ENCODE measurements at places on chromosomes 5 and 9.
A peak's percentile ranks its signal among the peaks of the same experiment; 100 is the strongest.

GRCh38 chr9:131100445-131100844, 4.1 kb downstream of the AIF1L start:
- DNase-seq: peak; percentile 71

- no peak for DNase-seq
These were observed 5.3 kb upstream of the LNPEP start for GRCh38 chr5:96930589-96930988.

GRCh38 chr5:32642276-32643002, 57.1 kb downstream of the SUB1 start:
- no peak for DNase-seq

- no peak for DNase-seq
These were observed 50.6 kb downstream of the TGFBI start for GRCh38 chr5:136079195-136079985.

- DNase-seq: no peak
These were observed 187.1 kb downstream of the BNC2 start for GRCh38 chr9:16683326-16683725.

DNA sequence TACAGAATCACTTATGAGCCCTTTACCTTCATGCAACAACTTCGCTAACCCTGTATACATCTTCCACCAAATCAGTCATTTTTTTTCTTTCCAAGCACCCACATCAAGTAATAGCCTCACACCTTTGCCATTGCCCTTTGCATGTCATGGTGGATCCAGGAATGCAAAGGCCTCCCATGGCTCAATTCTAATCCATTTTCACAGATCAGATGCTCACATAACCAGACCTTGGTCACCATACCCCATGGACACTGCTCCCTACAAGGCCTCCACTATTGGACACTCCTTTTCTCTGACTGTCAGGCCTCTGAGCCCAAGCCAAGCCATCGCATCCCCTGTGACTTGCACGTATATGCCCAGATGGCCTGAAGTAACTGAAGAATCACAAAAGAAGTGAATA, 179.5 kb downstream of the RASEF start:
- DNase-seq: no peak

DNA sequence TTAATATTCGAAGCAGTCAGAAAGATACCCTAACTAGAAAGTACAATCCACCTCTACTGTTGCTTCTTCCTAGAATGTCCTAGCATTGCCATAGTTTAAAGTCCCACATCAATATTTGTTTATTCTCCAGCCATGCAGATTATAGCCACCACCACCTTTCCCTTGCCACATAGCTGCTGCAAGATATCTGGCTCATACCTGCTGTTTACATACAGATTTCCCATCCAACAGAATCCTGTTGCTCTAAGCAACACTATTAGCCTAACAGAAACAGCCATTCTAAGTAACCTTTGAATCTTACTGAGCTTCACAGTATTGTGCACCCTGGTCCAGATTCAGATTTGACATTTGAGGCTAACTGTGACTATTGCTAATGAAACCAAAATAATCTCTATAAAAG, 45.6 kb downstream of the GNAQ start:
- no peak for DNase-seq

- DNase-seq: no peak
These were observed 568.1 kb upstream of the WWC1 start for GRCh38 chr5:167723254-167723871.

DNA sequence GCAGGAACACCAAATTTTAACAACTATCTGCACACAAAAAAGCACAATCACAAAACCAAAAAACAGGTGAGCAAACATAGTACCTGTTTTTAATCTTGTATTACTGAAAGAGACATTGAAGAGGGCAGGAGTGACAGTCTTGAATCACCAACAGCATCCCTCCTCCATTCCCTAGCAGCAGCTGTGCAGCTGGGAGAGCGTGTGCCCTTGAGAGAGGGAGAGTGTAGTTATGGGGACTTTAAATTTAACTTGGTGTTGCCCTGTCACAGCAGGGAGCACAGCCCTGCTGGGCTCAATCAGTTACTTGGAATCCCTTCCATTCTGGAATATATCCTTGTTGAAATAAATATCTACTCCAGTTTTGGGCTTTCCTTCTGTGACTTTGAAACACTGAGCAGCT, 1938.7 kb upstream of the NUDT12 start:
- DNase-seq: no peak

DNA sequence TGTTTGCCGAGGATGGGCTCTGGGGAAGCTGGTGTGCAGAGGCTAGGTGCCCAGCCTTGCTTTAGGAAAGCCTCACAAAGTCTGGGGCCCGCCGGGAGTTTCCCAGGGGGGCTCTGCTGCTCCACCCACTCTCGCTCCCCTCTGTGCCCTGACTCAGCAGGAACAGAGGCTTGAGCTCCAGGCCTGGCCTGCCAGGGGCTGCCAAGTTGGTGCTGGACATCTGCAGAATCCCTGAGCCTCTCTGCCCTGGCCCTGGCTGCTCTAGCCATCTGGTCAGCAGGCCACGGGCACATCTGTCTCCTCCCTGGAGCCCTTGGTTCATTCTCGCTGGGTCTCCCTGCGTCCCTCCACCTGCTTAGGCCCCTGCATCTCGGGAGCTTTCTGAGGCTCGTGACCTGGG, 647 bp upstream of the ADAMTSL2 start:
- no peak for DNase-seq

GRCh38 chr5:123882965-123883345, 371.0 kb downstream of the CSNK1G3 start:
- DNase-seq: no peak

DNA sequence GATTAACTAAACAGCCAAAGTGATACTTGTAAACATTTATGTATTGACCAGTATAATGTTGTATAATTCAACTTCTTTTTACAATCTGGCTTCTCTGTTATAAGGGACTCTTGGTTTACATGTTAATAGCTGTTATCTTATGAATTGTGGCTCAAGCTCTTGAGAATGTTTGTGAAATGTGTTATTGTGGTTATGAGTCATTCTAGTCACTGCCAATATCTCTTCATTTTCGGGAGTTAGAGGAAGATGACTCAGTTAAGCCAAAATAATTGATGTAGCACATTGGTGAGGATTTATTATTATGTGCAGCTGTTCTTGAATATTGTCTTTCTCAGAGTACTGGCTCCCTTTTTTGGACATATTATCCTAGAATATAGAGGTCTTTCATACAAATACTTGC, 655.2 kb upstream of the RIOK2 start:
- peak; percentile 36 for DNase-seq

- DNase-seq: no peak
These were observed 3.6 kb downstream of the NKX2-5 start for GRCh38 chr5:173231381-173231766.

DNA sequence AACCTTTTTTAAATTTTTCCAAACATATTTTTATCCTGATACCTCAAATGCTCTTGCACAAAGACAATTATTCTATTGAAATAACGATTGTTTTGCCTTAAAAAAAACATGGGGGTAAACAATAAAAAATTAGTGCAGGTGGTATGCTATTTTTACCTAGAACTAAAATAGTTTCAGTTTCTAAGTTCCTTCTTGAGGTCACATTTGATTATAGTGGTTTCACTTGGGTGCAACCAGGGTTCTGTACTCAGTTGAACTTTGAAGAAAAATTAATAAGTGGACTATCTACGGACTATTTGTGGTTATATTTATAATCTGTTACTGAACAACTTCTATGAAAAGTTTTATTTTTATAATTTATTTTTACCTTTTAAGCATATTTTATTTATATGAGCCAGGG, 387.1 kb upstream of the IZUMO3 start:
- DNase-seq: no peak

- DNase-seq: no peak
These were observed 1.0 kb downstream of the AQP3 start for GRCh38 chr9:33446240-33446945.

GRCh38 chr5:131944702-131945550, 537 bp downstream of the MEIKIN start:
- no peak for DNase-seq

DNA sequence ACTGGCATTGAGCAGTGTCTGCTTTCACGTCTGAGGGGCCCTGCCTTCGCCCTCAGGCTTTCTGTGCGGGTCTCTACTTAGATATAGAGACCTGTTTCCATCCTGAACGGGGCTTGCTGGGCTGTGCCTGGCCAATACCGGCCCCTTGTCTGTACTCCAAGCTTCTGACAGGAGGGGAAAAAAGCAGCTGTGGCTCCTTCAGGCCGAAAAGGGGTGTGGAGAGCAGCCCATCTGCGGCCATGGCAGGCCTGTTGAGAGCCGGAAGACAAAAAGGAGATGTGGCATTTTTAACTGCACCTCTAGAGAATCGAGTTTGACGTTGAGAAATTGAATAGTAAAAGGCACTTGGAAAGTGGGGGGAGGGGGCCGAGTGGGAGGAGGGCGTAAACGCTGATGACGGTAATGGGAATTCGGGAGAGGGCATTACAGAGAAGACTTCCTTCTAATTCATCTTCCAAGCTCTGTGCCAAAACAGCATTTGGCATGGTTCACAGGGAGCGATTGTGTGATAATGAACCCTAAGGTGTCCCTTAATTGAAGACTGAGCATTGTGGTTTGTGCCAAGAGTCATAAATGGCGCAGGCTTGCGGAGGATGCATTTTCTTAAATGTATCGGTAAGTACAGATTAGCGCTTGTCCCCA, 25.1 kb upstream of the PRDM12 start:
- no peak for DNase-seq

DNA sequence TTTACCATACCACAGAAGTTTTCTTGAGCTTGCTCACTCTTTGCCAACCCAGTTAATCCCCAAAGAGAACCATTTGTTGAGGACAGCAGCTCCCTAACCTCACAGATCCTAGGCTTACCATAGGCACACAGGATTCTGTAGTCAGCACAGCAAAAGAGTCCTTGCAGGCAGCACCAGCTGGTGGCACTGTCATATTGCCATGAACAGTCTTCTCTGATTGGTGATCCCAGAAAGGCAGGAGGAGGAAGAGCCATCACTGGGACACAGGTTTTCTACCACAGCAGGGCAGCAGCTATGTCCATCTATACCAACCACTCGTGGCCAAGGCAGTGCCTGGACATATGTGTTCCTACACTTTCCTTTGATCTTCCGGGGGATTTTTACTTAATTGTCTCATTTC, 297.1 kb upstream of the CD180 start:
- no peak for DNase-seq

- DNase-seq: peak; percentile 66
These were observed at the start of gene HRCT1 for GRCh38 chr9:35905912-35906679. Gene HRCT1 (plus strand): TSS chr9:35906202. CDS start chr9:35906288, 86 bp downstream.

DNA sequence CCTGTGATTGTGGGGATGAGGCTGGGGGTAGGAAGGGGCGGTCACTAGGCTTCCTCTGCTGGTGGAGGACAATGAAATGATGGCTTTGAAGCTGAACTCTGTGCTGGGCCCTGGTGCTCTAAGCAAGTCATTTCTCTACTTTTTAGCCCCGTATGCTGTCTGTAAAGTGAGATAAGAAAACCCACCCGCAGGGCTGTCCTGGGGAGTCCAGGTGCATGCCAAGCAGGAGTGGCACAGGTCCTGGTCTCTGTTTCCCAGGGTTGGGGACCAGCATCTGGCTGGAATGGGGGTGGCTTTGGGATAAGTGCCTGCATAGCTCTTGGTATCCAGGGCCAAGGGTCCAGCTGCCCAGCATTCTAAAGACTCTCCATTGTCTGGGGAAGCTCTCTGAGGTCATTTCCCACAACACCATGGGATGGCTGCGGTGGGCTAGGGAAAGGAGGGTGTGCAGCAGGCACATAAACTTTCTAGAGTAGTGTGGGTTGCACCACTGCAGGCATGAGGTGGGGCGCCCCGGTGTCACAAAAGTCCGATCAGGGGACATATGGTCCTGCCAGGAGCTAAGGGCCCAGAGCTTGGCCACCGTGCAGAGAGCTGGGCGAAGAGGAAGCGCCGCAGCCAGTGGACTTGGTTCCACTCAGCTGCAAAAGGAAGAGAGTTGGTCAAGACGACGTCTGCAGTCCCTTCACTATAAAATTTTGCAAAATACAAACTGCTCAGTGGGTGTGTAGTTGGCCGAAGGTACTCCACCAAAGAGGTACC, 25.6 kb upstream of the GTF3C5 start:
- DNase-seq: no peak

GRCh38 chr9:13597427-13597826, 317.9 kb upstream of the MPDZ start:
- DNase-seq: no peak

GRCh38 chr9:69454321-69454720, 129.3 kb downstream of the ENTREP1 start:
- no peak for DNase-seq

- DNase-seq: no peak
These were observed 12.5 kb upstream of the ZSWIM6 start for GRCh38 chr5:61319388-61320146.

DNA sequence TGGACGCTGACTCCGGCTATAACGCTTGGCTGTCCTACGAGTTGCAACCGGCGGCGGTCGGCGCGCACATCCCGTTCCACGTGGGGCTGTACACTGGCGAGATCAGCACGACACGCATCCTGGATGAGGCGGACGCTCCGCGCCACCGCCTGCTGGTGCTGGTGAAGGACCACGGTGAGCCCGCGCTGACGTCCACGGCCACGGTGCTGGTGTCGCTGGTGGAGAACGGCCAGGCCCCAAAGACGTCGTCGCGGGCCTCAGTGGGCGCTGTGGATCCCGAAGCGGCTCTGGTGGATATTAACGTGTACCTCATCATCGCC, 2.1 kb downstream of the PCDHA12 start:
- no peak for DNase-seq

DNA sequence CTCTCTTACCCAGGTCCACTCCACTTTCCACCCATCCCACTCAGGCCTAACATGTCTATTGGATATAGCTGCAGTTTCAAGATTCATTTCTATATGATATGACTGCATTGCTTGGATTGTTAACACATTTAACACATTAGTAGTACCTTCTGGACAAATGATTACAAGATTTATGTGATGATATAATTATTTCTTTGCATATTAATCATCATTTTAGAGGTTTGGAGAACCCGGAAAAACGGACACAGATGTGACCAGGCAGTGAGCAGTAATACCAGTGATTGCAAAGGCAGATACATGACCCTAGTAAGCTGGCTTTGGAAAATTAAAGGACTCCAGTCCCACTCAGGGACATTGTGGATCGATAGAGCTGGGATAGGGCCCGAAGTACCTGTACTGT, 103.8 kb downstream of the PRR16 start:
- DNase-seq: no peak

DNA sequence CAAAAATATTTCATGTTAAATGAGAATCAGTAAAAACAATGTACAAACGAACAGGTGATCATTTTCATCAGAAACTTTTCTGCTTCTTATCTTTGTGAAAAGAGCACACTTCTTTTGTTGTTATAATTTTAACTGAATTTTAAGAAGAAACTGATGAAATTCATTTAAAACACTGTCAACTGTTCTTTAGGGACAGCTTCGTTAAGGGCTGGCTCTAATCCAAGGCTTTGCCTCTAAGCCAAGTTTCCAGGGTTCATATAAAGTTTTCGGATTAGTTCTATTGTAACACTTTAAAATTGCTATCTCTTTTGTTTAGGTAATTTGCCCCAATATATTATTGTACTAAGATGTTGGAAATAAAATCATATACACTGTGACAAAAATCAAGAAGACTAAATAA, 559.2 kb downstream of the TUSC1 start:
- DNase-seq: no peak

GRCh38 chr9:136409557-136410455, 608 bp downstream of the ENTR1 start:
- DNase-seq: no peak
